ENCODE measurements at places on chromosomes 13 and 19.

- no peak for DNase-seq
Observed at GRCh38 chr13:40283666-40284065, 382.8 kb downstream of the FOXO1 start.

DNA sequence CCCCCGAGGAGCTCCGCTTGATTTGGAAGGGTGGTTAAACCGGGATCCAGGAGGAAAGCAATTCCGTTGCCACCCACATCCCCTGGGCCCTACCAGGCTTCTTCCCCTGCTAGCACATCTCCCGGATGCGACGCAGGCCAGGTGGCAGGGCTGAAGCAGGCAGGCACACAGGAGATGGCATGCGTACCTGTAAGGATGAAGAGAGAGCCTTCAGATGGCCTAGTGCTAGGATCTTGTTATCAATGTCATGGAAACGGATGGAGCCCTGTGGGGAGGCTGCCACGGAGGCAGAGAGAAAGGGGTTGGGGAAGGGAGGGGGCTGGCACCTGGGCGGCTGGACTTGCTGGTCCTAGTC is 8.5 kb upstream of the SOX1 start:
- DNase-seq, result no peak

GRCh38 chr13:19672990-19673389 is 39.5 kb downstream of the MPHOSPH8 start:
- DNase-seq, result no peak

- no peak for DNase-seq
Observed at GRCh38 chr13:46996316-46997030, 99.6 kb upstream of the HTR2A start.
